ENCODE measurements at places on chromosomes 3 and 15.

- DNase-seq: no peak
These were observed 522.2 kb downstream of the ROBO2 start for GRCh38 chr3:77562089-77562488.

DNA sequence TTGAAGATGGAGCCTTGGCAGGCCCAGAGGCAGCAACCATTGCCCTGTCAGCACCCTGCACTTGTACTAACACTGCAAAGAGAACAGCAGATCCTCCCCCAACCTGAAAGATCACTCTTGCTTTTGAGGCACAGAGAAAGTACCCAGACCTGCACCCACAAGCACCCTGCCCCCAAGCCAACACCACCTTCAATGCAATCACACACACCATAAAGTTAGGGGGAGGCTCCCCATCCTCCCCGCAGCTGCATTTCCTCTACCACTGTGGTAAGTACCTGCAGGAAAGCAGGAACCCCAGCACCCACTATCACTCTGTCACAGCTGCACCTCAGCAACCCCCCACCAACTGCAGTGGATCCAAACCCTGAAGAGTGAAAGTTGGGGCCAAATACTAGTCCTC, 12.0 kb downstream of the OR5K3 start:
- no peak for DNase-seq

DNA sequence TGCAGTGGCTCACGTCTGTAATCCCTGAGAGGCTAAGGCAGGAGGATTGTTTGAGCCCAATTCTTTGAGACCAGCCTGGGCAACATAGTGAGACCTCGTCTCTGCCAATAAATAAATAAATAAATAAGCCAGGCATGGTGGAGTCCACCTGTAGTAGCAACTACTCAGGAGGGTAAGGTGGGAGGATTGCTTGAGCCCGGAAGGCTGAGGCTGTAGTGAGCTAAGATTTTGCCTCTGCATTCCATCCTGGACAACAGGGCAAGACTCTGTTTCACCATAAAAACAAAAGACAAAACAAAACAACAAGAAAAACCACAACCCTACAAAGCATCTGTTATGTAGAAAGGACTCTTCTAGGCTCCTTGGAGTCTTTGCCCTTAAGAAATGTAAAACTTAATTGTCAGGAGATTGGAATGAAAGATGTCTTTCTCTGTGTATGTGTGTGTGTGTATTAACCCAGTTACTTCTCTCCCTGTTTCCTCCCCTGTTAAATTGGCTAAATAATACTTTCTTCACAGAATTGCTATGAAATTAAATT, 9.5 kb downstream of the NECTIN3 start:
- DNase-seq: peak; percentile 55

DNA sequence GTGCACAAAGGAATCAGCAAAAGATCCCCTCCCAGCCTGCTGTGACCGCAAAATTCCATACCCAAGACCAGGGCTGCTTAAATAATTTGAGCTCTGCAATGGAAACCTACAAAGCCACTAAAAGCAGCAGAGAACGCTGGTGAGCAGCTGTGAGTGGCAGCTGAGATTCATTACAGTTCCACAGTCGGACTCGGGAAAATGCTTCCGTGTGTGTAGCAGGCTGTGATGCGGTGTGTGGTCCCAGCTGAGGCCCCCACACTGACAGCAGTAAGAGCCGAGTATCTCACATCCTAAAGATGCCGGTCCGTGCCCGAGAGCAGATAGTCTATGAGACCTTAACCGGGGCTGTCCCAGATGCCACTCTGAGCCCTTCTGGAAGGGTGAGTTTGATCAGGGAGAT, 37.4 kb downstream of the TM2D3 start:
- no peak for DNase-seq

GRCh38 chr3:4979428-4980228, at the start of gene BHLHE40:
Gene BHLHE40, plus strand, starts transcription at chr3:4979437. Its CDS starts 282 bp downstream, at chr3:4979719.
- peak; percentile 23 for DNase-seq

DNA sequence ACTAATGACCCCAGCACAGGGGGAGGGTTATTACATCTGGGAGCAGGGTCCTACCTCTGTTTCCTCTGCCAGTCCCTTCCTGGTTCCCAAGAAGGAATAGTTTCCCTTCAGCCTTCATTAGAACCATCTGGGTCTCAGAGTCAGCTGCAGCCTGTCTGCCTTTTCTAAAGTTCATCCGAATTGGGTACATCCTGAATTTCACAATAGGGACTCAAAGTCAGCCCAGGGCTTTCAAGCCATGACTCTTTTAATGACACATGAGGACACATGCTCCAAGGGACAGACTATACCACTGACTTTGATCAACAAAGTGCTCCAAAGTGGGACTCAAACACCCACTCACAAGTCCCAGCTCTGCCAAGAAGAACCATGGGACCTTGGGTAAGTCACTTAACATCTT, 12.7 kb upstream of the CRABP1 start:
- DNase-seq: no peak

GRCh38 chr3:115671761-115672455, 48.6 kb downstream of the GAP43 start:
- no peak for DNase-seq

GRCh38 chr15:68637767-68638404, 59.1 kb downstream of the CORO2B start:
- no peak for DNase-seq

DNA sequence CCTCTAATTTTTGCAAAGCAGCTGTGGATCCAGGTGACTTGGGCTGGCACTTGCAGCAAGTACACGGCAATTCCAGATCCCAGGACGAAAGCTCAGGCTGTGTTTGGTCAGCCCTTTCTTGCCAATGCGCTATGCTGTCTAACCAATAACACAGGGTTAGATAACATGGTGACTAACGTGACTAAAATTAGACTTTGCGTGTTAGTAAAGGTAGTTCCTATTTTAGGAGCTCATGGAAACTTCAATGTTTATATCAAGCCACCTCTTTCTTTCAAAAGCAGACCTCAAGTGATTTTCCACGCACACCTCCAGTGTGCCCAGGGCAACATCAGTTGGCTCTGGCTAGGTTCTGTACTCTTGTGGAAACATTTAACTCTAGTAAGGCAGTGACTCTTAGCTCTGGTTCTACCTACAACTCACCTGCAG, 32.5 kb downstream of the CDCP1 start:
- DNase-seq: no peak

DNA sequence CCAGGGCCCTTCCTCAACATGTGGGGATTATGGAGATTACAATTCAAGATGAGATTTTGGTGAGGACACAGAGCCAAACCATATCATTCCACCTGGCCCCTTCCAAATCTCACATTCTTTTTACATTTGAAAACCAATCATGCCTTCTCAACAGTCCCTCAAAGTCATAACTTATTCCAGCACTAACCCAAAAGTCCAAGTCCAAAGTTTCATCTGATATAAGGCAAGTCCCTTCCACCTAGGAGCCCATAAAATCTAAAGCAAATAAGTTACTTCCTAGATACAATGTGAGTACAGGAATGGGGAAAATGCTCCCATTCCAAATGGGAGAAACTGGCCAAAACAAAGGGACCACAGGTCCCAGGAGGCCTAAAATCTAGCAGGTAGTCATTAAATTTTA, 309.5 kb upstream of the SLITRK3 start:
- no peak for DNase-seq

DNA sequence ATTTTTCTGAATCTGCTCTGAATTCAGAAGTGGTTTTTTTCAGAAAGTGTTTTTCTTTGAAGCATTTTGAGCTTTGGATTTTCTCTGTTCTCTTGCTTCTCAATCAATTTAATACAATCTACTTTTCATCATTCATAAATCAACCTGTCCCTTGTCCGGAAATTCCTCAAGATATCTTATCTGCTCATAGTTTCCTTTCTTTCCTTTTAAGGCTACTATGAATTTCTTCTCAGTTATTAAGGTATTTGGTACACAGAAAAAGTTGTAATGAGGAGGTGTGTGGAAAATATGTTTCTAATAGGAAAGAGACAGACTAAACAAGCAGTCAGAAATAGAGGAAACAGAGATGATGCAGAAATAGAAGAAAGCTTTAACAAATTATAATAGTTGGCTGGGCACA, 14.4 kb downstream of the CGGBP1 start:
- no peak for DNase-seq

GRCh38 chr15:91284758-91285466, 184.9 kb downstream of the SV2B start:
- DNase-seq: no peak

DNA sequence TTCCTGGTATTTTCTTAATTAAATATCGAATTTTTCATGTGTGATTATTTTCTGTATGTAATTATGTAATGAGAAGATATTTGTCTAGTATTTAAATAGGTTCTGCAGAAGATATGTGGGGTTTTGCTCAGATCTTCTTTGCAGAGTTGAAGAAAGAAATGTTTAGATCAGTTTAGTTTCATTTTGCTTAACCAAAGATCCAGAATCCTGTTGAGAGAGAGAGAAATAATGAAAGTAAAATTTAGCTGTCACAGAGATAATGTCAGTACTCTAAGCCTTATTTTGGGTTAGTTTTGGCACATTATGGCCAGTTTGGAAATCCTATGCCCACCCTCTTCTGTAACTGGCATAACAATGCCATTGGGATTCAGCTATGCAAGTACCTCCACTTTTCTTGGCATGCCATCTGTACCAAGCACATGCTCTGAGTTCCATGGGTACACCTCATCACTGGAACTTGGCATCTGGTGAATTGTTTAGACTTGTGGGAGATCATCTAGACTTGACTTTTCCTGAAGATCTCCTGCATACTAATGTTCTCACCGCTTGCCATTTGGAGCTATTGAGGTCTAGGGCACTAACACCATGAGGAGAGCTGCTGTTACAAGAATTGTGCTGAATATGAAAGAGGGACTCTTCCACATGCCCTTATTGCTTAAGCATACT, 30.9 kb downstream of the PLSCR1 start:
- no peak for DNase-seq

DNA sequence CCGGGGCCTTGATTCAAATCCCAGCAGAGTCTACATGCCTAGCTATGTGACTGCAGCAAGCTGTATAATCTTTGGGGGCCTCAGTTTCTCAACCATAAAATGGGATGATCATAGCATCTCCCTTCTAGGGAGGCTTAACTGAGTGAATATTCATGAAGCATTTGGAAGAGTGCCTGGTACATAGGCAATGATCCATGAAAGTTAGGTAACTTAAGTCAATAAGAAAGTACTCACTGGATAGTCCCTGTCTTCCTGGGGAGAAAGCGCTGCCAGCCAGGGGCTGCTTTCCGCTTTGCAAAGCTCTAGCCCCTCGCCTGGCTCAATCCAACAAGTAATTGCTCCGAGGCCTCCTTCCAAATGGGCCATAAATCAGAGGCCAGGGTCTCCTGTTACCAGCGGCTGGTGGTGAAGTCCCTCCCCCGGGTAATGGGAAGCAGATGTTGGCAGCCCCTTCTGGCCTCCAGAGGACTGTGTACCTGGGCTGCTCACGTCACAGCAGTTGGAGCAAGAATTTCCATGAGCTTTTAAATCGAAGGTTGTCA, 521.9 kb upstream of the PROK2 start:
- peak; percentile 89 for DNase-seq

GRCh38 chr3:53680028-53680427, 166.2 kb downstream of the CHDH start:
- no peak for DNase-seq

GRCh38 chr15:60371175-60372051, 26.4 kb downstream of the ANXA2 start:
- DNase-seq: peak; percentile 100

DNA sequence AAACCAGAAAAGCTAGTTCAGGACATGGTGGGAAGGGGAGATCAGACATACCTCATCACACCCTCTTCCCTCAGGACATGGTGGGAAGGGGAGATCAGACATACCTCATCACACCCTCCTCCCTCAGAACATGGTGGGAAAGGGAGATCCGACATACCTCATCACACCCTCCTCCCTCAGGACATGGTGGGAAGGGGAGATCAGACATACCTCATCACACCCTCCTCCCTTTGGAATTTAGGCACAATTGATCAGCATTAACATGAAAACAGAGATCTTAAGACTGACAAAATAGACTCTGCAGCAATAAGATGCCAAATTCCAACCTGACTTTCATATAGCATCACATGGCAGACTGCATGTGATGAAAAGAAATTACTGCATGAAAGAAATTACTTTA, 412.7 kb upstream of the ZNF717 start:
- no peak for DNase-seq

DNA sequence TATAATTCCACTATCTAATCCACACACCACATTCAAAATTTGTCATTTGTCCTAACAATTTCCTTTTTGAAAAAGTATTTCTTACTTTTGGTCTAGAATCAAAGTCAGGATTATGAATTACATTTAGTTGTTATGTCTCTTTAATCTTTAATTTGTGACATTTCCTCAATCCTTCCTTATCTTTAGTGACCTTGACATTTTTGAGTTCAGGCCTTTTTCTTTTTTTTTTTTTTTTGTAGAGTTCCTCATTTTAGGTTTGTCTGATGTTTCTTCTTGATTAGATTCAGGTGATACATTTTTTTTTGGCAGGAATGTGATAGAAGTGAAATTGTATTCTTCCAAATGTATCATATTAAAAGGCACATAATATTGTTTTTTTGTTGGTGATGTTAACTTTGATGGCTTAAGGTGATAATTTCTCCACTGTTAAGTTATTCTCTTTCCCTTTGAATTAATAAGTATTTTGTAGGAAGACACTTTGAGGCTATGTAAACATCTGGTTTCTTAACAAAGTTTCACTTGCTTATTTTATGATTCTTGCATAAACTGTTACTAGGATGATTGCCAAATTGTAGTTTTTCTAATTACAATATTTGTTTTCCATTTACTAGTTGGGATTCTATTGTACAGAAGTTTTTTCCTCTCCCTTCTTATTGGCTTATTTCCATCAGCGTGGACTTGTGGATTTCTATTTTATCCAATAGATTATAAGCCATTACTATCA, 16.3 kb downstream of the SLC35G2 start:
- no peak for DNase-seq

- DNase-seq: no peak
These were observed 200.1 kb upstream of the PROK2 start for GRCh38 chr3:71984843-71985613.
